ENCODE measurements at places on chromosomes 11 and 22. TPM values are rescaled to one million over a fixed set of nuclear protein-coding genes. Genes with fewer than 3 reads are reported as not detected.
A peak's percentile ranks its signal among the peaks of the same experiment; 100 is the strongest.

GRCh38 chr22:22026157-22026831 lies 43.7 kb upstream of the TOP3B start:
- H3K4me1 ChIP-seq: peaks cover 27% of the 10 kb centered on the region
- DNase-seq: no peak
- no peak overlapping the region for H3K27ac ChIP-seq
- no peak overlapping the region for H3K4me3 ChIP-seq
- peaks cover 96% of the 10 kb centered on the region for H3K27me3 ChIP-seq

DNA sequence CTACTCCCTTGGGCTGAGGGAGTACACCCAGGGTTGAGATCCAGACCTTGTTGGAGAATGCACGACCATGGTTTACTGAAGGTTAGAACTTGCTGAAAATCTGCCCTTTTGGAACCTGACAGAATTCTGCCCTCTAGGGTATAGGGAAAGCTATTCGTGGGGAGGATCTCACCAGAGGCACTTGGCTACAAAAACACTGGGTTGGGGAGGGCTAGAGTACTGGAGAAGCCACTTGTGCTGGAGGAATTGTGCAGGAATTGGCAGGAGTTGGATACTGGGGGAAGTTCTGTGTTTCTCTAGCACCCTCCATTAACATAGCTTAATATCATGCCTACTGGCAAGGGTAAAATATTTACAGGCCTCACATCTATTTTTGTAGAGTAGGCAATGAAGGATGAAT lies 55.8 kb downstream of the PPME1 start:
- no peak overlapping the region for H3K4me3 ChIP-seq
- H3K27ac ChIP-seq: no peak overlapping the region
- H3K27me3 ChIP-seq: no peaks in the 10 kb centered on the region
- no peak for DNase-seq

- DNase-seq: no peak
- peaks cover 8% of the 10 kb centered on the region for H3K4me1 ChIP-seq
- H3K36me3 ChIP-seq: no peaks in the 10 kb centered on the region
- no peak overlapping the region for H3K27ac ChIP-seq
These were observed 31.9 kb downstream of the RASSF10 start for GRCh38 chr11:13040969-13041561.

- no peak overlapping the region for H3K4me3 ChIP-seq
- H3K36me3 ChIP-seq: peaks cover under 1% of the 10 kb centered on the region
- peaks cover 42% of the 10 kb centered on the region for H3K4me1 ChIP-seq
- no peak overlapping the region for H3K27ac ChIP-seq
These were observed 18.6 kb downstream of the TREH start for GRCh38 chr11:118660681-118661424.

- H3K27me3 ChIP-seq: no peaks in the 10 kb centered on the region
- H3K4me1 ChIP-seq: no peaks in the 10 kb centered on the region
- DNase-seq: no peak
- H3K27ac ChIP-seq: no peak overlapping the region
These were observed 229.0 kb downstream of the TMEM135 start for GRCh38 chr11:87266751-87267150.

- H3K4me1 ChIP-seq: peaks cover 6% of the 10 kb centered on the region
- DNase-seq: no peak
- no peak overlapping the region for H3K4me3 ChIP-seq
- H3K27me3 ChIP-seq: no peaks in the 10 kb centered on the region
- no peaks in the 10 kb centered on the region for H3K36me3 ChIP-seq
- no peak overlapping the region for H3K27ac ChIP-seq
These were observed 1335.9 kb downstream of the TBC1D22A start for GRCh38 chr22:48098243-48098920.

Gene GGTLC2
- total RNA-seq: not detected

Gene OR52I1
- not detected for total RNA-seq

GRCh38 chr11:57288771-57289579 lies 35.8 kb downstream of the TNKS1BP1 start:
- peaks cover 34% of the 10 kb centered on the region for H3K4me1 ChIP-seq
- H3K27ac ChIP-seq: no peak overlapping the region
- no peak for DNase-seq
- H3K4me3 ChIP-seq: no peak overlapping the region
- peaks cover 8% of the 10 kb centered on the region for H3K36me3 ChIP-seq
- peaks cover 2% of the 10 kb centered on the region for H3K27me3 ChIP-seq

Gene MMP12
- not detected for total RNA-seq

- no peak overlapping the region for H3K27ac ChIP-seq
- peaks cover 12% of the 10 kb centered on the region for H3K27me3 ChIP-seq
These were observed 30.9 kb upstream of the CACNG2 start for GRCh38 chr22:36734171-36735058.

GRCh38 chr11:70796648-70797227 lies 398.4 kb downstream of the CTTN start:
- no peak overlapping the region for H3K27ac ChIP-seq
- no peak overlapping the region for H3K4me3 ChIP-seq
- no peaks in the 10 kb centered on the region for H3K27me3 ChIP-seq
- H3K4me1 ChIP-seq: peaks cover 6% of the 10 kb centered on the region
- peaks cover 69% of the 10 kb centered on the region for H3K36me3 ChIP-seq

DNA sequence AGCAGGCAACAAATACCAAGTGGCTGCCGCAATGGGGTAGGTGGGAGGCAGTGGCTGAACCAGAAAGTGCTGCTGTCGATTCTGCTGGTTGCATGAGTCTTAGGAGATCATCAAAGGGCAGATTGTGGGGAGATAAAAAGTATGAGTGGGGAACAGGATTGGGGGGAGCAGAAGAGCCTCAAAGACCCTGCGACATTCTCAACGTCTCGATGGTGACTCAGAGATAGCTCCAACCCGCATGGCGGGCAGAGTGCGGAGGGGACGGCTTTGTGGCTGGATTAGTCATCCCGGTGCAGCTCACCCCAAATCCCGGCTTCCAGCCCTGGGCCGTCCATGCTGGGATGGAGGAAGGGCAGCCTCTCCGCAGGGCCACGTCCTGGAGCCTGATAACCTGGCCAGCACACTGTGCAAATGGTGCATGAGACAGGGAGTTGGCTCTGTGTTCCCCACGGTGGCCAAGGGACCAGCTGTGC lies 11.6 kb upstream of the RTN4R start:
- no peak for DNase-seq
- no peak overlapping the region for H3K4me3 ChIP-seq
- no peaks in the 10 kb centered on the region for H3K36me3 ChIP-seq
- no peak overlapping the region for H3K27ac ChIP-seq
- no peaks in the 10 kb centered on the region for H3K27me3 ChIP-seq
- H3K4me1 ChIP-seq: 0 out of 2 replicates have a peak, but pooled peaks cover 1% of the 10 kb centered on the region

GRCh38 chr11:84430661-84431060 lies 1144.5 kb upstream of the CCDC90B start:
- DNase-seq: no peak
- H3K4me3 ChIP-seq: no peak overlapping the region
- H3K27me3 ChIP-seq: peaks cover 5% of the 10 kb centered on the region
- H3K36me3 ChIP-seq: no peaks in the 10 kb centered on the region
- H3K4me1 ChIP-seq: peaks cover 24% of the 10 kb centered on the region
- no peak overlapping the region for H3K27ac ChIP-seq

GRCh38 chr11:81888391-81888790 lies 845.3 kb downstream of the FAM181B start:
- no peaks in the 10 kb centered on the region for H3K4me1 ChIP-seq
- no peak for DNase-seq
- H3K4me3 ChIP-seq: no peak overlapping the region
- no peaks in the 10 kb centered on the region for H3K36me3 ChIP-seq
- H3K27me3 ChIP-seq: no peaks in the 10 kb centered on the region

Gene SPDYC
- 0.35 TPM for total RNA-seq

DNA sequence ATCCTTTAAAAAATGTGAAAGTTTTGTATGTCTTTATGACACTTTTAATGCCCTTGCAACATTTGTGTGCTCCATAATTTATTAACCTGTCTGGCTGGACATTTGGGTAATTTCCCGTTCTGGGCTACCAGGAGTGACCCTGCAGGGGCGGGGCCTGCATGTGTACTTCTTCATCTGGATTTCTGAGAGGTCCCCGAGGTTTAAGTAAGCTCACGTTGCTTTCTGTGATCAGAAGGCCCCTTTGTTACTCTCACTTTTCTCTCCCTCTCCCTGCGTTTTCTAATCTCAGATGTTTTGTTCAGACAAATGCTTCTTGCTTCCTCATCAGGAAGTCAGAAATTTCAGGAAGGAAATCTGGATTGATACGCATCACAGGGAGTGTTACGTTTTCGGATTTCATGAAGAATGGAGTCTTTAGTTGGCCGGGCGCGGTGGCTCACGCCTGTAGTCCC lies 78.9 kb upstream of the CRYBB3 start:
- peaks cover 17% of the 10 kb centered on the region for H3K4me1 ChIP-seq
- H3K36me3 ChIP-seq: peaks cover 11% of the 10 kb centered on the region
- no peak overlapping the region for H3K4me3 ChIP-seq
- H3K27ac ChIP-seq: no peak overlapping the region

Gene TRIM51G
- total RNA-seq: not detected

- peaks cover 35% of the 10 kb centered on the region for H3K36me3 ChIP-seq
- H3K4me1 ChIP-seq: no peaks in the 10 kb centered on the region
- no peak for DNase-seq
- no peak overlapping the region for H3K4me3 ChIP-seq
- no peak overlapping the region for H3K27ac ChIP-seq
- no peaks in the 10 kb centered on the region for H3K27me3 ChIP-seq
These were observed 1350.2 kb upstream of the RAG2 start for GRCh38 chr11:37948258-37948657.

DNA sequence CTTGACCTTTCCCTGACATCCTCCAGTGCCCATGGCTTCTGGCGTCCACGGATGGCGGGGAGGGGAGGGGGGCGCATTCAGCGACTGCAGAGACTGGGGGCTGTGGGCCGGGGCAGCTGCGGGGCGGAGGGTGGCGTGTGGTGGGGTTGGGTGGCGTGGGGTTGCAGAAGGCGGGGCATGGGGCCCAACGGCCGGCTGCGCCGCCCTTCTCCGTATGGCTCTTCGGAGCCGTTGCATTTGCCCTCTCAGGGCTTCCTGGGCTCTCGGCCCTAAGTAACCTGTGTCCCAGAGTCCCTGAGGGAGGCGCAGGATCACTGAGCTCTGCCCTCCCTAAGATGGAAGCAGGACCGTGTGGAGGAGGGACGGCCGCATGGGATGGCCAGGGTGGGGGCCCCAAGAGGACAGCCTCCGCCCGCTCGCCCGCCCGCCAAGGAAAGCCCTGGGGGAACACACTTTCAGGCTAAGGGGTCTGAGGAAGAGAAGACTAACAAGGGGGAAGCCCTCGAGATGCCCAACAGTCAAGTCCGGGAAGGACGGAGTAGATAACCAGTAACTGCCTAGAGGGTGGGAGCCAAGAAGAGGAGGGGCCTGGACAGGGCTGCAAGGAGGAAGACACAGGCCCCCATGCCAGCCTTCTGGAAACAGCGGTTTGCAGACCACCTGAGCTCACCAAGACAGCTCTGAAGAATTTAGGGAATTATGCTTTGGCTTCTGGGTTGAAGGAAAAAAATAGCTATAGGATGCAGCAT lies 9.2 kb upstream of the AIFM3 start:
- peaks cover 12% of the 10 kb centered on the region for H3K4me1 ChIP-seq
- peak; percentile 58 for DNase-seq
- peaks cover 22% of the 10 kb centered on the region for H3K27me3 ChIP-seq
- H3K27ac ChIP-seq: no peak overlapping the region
- H3K36me3 ChIP-seq: peaks cover 9% of the 10 kb centered on the region
- peak overlapping the region; percentile 74 for H3K4me3 ChIP-seq

DNA sequence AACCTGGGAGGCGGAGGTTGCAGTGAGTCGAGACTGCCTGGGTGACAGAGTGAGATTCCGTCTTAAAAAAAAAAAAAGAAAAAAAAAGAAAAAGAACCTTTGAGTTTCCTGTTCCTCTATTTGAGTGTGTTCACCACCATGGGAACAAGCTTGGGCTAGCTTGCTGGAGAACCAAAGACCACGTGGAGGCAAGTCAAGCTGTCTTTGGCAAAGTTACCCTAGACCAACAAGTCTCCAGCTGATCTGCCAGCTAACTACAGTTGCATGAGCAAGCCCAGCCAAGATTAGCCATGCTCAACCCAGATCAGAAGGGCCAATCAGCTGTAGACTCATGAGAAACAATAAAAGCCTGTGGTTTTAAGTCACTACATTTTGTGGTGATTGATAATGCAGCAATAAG lies 29.7 kb downstream of the SLN start:
- DNase-seq: no peak
- H3K27me3 ChIP-seq: peaks cover 7% of the 10 kb centered on the region
- no peaks in the 10 kb centered on the region for H3K36me3 ChIP-seq
- no peak overlapping the region for H3K4me3 ChIP-seq

GRCh38 chr22:45877036-45877380 lies 100.0 kb downstream of the WNT7B start:
- H3K27me3 ChIP-seq: peaks cover 48% of the 10 kb centered on the region
- DNase-seq: no peak
- no peaks in the 10 kb centered on the region for H3K36me3 ChIP-seq
- H3K4me3 ChIP-seq: no peak overlapping the region
- peaks cover 24% of the 10 kb centered on the region for H3K4me1 ChIP-seq
- H3K27ac ChIP-seq: no peak overlapping the region

GRCh38 chr11:60889869-60890311 lies 16.5 kb downstream of the PRPF19 start:
- no peaks in the 10 kb centered on the region for H3K4me1 ChIP-seq
- H3K4me3 ChIP-seq: no peak overlapping the region
- H3K27me3 ChIP-seq: no peaks in the 10 kb centered on the region
- peaks cover 22% of the 10 kb centered on the region for H3K36me3 ChIP-seq
- DNase-seq: no peak

- no peaks in the 10 kb centered on the region for H3K36me3 ChIP-seq
- peaks cover 4% of the 10 kb centered on the region for H3K4me1 ChIP-seq
- H3K27ac ChIP-seq: no peak overlapping the region
- no peak overlapping the region for H3K4me3 ChIP-seq
- DNase-seq: no peak
These were observed 108.8 kb downstream of the TTC28 start for GRCh38 chr22:28570696-28571373.

GRCh38 chr11:126510621-126511370 lies 155.3 kb downstream of the ST3GAL4 start:
- H3K27ac ChIP-seq: no peak overlapping the region
- H3K36me3 ChIP-seq: peaks cover 4% of the 10 kb centered on the region
- DNase-seq: no peak
- H3K27me3 ChIP-seq: no peaks in the 10 kb centered on the region

Gene TTC28
- total RNA-seq: 13.0 TPM

DNA sequence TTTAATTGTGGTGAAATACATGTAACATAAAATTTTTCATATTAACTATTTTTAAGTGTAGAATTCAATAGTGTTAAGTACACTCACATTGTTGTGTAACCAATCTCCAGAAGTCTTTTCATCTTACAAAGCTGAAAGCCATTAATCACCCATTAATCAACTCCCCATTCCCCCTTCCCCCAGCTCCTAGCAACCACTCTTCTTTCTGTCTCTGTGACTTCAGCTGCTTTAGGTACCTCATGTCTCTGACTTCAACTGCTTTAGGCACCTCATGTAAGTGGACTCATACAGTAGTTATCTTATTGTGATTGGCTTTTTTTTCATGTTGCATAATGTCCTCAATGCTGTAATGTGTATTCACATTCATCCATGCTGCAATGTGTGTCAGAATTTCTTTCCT lies 150.8 kb upstream of the NTM start:
- H3K4me1 ChIP-seq: peaks cover 81% of the 10 kb centered on the region
- no peak overlapping the region for H3K4me3 ChIP-seq
- DNase-seq: no peak
- H3K36me3 ChIP-seq: peaks cover 2% of the 10 kb centered on the region
- no peak overlapping the region for H3K27ac ChIP-seq
- peaks cover 3% of the 10 kb centered on the region for H3K27me3 ChIP-seq

Gene MISFA
- total RNA-seq: 3.2 TPM

Gene INSC
- 0.76 TPM for total RNA-seq

Gene PNPLA5
- total RNA-seq: 5.9 TPM

- peaks cover 50% of the 10 kb centered on the region for H3K36me3 ChIP-seq
- H3K27ac ChIP-seq: no peak overlapping the region
- H3K27me3 ChIP-seq: no peaks in the 10 kb centered on the region
- H3K4me3 ChIP-seq: no peak overlapping the region
These were observed 62.5 kb downstream of the FBLN1 start for GRCh38 chr22:45565171-45565570.

Gene CATSPER1
- total RNA-seq: not detected

All from WTC11 (cell line).